ENCODE measurements at places on chromosomes 6 and 20.

DNA sequence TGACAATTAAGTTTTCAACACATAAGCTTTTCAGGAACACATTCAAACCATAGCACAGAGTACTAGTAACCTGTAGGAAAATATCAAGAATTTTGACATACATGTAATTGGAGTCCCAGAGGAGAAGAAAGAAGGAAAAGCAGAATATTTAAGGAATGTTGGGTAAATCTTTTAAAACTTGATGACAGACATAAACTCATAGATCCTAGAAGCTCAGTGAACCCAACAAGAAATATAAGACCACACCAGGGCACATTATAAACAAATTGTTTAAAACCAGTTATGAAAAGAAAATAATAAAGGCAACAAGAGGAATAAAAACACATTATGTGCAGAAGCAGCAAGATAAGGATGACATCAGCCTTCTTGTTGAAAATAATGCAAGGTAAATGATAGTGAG lies 151.5 kb upstream of the ATXN1 start:
- no peak for DNase-seq

DNA sequence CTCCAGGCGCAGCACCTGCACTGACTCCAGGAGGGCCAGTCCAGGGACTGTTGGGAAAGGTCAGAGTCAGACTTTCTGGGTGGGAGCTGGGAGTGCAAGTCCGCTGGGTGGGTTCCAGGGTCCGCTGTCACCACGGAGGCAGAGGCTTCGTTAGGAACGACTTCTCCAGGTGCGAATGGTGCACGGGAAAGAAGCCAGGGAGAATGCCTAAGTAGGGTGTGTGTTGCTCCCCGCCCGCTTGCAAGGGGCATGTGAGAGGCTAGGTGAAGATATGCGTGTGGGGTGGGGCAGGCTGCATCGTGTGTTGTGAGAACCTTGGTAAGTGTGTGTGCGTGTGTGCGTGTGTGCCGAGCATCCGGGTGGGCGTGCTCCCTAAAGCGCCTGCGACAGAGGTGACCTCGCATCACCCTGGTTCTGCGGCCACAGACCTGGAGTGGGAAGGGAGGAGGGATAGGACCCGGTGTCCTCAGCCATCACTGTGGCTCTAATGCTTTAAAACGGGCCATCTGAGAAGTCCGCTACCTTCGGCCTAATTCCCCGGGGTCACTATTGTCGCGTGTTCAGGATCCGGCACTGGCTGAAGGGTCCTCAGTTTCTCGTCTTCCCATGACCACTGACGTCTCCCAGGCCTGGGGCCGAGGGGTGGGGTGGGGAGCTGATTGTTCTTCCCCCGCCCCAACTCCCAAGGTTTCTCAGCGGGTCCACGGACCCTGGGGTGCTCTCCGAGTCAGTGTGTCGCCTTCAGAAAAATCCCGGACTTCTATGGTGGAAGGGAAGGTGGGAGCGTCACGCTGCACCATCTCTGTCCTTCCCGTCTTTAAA lies 6.1 kb downstream of the SLC32A1 start:
- DNase-seq = no peak

- no peak for DNase-seq
Observed at GRCh38 chr6:140854318-140854717, 1278.4 kb upstream of the GJE1 start.

DNA sequence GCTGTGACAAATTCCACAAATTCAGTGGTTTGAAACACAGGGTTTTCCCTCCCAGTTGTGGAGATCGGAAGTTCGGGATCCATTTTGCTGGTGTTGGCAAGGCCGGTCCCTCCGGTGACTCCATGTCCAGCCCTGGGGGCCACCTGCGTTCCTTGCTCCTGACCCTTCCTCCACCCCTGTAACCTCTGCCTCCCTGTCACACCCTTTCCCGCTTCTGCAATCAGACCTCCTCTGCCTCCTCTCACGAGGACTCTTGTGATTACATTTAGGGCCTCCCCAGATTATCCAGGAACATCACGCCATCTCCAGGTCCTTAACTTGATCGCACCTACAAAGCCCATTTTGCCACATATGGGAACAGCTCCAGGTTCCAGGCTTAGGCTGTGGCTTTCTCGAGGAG lies 12.5 kb downstream of the RPS6KA2 start:
- no peak for DNase-seq

DNA sequence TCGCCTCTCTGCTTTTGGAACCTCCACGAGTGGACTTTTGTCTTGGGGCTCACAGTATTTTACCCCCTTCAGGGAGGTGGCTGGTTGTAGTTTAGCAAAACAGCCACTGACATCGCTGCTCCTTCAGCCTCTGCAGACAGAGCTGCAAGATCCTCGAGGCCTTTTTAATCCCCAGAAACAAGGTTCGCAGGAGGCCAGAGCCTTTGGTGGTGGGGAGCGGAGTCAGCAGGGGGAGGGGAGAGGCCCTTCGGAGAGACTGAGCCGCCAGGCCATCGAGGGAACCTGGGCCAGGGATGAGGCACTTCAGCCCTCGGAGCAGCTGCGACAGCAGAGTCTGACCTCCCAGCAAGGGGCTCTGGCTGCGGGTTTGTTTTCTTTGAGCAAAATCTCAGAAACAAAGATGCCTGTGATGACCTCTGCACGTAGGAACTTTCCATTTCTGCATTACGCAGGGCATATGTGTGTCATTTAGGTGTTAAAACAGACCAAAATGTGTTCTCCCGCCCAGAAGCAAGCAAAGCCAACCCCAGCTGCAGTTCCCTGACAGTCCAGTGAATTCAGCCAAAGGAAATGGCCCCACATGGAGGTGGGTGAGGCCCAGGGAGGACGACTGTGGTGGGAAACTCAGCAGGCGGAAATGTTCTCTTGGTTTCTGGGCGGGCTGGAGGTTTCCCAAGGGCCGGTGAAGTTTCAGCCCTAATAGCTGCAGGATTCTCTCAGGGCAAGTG lies 171.2 kb upstream of the SULF2 start:
- no peak for DNase-seq

GRCh38 chr6:71364889-71365542 lies 76.4 kb downstream of the OGFRL1 start:
- no peak for DNase-seq

GRCh38 chr6:109393157-109393885 lies 11.1 kb upstream of the CD164 start:
- DNase-seq = no peak

DNA sequence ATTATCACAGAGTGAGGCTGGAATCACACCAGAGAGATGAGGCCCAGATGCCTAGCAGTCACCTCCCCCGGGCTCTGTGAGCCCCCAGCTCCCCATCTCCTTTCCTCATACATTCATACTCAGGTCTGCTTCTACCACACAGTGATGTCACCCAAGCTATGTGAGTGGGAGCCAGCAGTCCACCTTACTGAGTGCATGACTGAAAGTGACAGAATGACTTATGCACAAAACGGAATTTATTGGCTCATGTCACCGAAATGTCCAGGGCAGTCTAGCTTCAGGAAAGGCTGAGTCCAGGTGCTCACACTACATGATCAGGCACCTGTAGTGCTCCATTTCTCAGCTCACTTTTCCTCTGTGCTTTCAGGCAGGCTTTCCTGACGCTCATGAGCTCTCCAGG lies 36.7 kb upstream of the CCN6 start:
- no peak for DNase-seq

DNA sequence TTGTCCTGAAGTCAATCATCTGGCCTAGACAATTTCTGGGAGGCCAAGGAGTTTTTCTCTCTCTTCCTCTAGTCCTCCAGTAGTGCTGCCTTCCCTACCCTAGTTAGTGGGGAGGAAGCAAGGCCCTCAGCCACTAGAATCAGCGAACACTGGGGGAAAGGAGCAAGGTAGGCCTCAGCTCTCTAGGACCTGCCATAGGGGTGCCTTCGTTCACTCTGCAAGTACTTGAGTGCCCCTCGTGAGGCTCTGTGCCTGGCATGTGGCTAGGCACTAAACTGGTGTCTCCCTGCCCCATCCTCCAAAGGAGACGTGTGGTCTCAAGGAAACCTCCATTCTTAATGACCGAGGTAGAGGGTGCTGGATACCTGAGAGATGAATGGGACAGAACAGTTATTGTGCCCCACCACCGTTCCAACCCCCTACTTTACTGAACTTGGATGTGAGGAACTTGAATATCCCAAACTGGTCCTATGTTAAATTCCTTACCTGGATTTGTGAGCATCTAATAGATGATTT lies 1.1 kb downstream of the DEF6 start:
- DNase-seq = no peak

- no peak for DNase-seq
Observed at GRCh38 chr6:15526212-15526701, 136.6 kb downstream of the DTNBP1 start.

DNA sequence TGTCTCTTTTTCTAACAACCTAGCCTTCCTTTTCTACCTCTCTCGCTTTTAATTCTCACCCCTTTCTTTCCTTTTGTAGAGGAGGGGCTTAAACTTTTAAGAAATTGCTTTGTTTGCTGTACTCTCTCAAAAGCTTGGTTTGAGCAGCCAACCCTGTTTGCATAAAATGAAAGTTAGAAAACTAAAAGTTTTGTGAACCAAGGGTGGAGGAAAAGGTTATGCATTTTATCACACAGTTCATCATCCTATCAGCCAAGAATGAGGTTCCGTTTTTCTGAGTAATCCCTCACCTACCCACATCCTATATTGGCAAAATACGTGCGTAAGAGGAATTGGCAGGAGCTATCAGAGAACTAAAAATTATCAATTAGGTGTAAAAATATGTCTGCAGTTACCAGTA lies 42.8 kb upstream of the LOC128125822 start:
- DNase-seq = no peak

DNA sequence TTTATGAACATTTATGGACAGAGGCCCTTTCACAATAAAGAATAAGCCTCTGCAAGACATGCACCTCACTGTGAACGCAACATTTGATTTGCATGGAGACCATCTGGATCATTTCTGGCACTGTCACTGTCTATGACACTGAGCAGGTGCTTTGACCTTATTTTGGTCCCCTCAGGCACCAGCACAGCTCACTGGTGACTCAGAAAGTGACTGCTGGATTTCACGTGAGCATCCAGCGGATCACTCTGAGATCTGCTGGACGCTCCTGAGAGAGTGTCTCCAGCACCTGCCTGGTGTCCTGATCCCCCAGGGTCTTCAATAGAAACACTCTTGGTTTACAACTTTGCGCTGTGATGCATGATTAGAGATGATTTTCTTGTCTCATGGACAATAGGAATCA lies 375.7 kb downstream of the TENT5A start:
- DNase-seq = no peak

GRCh38 chr6:129542705-129543104 lies 167.3 kb downstream of the ARHGAP18 start:
- no peak for DNase-seq

DNA sequence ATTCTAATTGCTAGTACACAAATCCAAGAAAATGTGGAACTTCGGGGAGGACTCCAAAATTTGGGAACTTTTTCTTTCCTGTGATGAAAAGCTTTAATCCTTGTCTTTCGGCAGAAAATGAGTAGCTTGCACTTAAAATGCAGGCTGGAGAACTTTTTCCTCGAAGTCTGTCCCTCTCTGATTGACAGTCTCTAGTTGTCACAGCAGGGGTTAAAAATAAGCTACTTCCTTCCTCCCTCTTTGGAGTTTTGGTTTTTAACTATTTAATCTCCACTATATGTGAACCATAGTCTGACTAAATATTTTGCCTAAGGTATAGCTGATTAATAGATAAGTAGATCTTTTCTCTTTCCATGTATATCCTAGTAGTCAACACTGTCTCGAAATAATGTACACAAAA lies 66.8 kb upstream of the MBOAT1 start:
- DNase-seq = no peak

DNA sequence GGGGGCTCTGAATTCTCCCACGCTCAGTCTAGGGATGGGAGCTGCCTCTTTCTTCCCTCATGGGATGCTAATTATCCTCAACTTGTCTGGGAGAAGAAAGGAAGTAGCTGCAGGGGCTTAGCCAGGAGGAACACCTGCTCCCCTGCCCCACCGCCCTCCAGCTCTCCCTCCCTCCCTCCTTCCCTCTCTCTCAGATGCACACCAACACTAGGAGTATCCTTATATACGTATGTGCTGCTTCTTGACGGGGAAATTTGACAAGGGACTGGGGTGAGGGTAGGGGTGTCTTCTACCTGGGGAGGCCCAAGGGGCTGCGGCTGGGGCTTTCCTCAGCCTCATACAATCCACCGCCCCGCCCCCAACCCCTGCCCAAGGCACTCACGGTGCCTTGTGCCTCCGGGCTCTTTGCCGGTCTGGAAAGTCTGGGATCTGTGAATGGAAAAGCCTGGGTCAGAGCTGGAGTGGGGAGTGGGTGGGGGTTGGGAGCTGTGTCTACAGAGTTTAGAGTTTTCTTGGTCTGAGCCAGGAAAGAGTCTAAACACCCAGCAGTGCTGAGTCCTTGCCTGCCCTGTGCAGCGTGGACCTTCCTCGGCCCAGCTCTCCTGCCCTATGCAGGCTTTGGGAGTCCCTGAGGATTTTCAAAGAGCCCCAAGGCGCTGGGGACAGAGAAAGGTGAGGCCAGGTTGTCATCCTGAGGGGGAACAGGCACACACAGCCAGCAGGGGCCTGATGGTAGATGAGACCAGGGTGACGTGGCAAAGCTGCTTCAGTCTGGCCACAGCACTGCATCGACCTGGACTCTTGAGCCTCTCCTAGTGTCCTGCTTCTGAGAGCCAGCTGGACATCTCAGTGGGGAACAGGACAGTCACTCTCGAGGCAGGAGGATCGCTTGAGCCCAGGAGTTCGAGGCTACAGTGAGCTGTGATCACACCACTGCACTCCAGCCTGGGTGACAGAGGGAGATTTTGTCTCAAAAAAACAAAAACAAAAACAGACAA lies 29.3 kb upstream of the EMILIN3 start:
- DNase-seq = no peak

DNA sequence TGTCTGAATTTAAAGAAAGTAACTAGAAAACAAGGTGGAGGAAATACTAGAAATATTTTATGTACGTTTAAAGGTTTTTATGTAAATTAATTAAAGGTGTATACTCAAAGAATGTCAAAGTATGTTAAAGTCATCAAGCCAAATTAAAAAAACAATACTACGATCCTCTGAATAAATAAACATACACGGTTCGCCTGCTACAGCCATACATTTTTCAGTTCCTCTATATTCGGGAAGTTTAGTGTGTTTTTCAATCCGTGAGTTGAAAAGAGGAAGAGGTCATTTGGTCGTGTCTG lies 626 bp downstream of the STX7 start:
- no peak for DNase-seq

DNA sequence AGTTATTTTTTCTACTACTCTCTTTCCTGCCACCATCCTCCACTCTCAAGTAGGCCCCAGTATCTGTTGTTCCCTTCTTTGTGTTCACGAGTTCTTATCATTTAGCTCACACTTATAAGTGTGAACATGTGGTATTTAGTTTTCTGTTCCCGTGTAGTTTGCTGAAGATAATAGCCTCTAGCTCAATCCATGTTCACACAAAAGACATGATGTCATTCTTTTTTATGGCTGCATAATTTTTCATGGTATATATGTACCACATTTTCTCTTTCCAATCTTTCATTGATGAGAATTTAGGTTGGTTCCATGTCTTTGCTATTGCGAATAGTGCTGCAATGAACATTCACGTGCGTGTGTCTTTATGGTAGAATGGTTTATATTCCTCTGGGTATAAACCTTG lies 237.9 kb upstream of the FERMT1 start:
- no peak for DNase-seq

GRCh38 chr6:52666071-52666470 lies 4.8 kb upstream of the TMEM14A start:
- DNase-seq = no peak

- DNase-seq = no peak
Observed at GRCh38 chr6:3088446-3088845, 20.2 kb downstream of the RIPK1 start.

All from stimulated activated CD8-positive, alpha-beta memory T cell treated with anti-CD3 and anti-CD28 coated beads, Interleukin-12 subunit alpha, Interleukin-12 subunit beta, amount 100 ng/mL, for 4 hours (primary cell).